ENCODE measurements at places on chromosomes 7 and 10. TPM values are rescaled to one million over a fixed set of nuclear protein-coding genes. Genes with fewer than 3 reads are reported as not detected.

CYP2C19 gene
- total RNA-seq = not detected

SCD gene
- total RNA-seq = 354 TPM

PRKCQ gene
- total RNA-seq = 11.8 TPM

C7orf57 gene
- total RNA-seq = 0.35 TPM

NSMCE4A gene
- 60.5 TPM for total RNA-seq

DNA sequence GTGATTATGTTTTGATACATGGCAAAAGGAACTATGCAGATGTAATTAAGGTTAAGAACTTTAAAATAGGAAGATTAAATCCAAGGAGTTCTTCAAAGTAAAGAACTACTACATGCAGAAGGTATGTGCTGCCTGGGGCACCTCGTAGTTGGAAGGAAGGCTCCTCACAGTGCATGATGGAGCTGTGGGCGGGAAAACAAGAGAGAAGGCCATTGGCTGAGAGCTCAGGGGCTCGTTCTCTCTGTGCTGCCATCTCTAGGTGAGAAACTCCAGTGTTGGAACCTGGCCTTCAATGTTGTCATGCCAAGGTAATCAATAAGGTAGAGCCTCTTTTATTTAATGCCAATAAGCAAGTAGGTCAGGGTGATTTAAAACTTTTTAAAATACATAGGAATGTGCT lies 391.4 kb upstream of the ETV1 start:
- no peak for DNase-seq
- H3K4me1 ChIP-seq = no peaks in the 10 kb centered on the region
- no peak overlapping the region for H3K27ac ChIP-seq
- H3K27me3 ChIP-seq = no peaks in the 10 kb centered on the region
- no peak overlapping the region for H3K4me3 ChIP-seq

- peaks cover 4% of the 10 kb centered on the region for H3K36me3 ChIP-seq
- no peak overlapping the region for H3K4me3 ChIP-seq
- no peak overlapping the region for H3K27ac ChIP-seq
- no peaks in the 10 kb centered on the region for H3K4me1 ChIP-seq
- no peak for DNase-seq
These were observed 349.7 kb upstream of the MBL2 start for GRCh38 chr10:53122281-53122680.

DNA sequence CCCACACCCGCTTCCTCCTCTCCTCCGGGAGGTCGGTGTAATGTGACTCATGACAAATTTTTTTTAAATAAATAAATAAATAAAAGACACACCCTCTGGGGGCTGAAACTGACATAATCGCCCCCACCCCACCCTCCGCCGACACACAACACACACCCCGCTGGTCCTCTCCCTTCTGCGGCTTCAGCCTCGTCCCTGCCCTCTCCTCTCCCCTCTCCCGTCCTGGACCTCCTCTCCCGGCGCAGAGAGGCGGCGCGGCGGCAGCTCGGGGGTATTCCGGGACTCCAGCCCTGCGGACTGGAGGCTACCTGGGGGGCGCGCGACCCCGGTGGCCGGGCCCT lies 686 bp downstream of the ABI1 start:
- H3K4me3 ChIP-seq = peak overlapping the region; percentile 99
- no peaks in the 10 kb centered on the region for H3K27me3 ChIP-seq
- H3K4me1 ChIP-seq = no peaks in the 10 kb centered on the region

DNA sequence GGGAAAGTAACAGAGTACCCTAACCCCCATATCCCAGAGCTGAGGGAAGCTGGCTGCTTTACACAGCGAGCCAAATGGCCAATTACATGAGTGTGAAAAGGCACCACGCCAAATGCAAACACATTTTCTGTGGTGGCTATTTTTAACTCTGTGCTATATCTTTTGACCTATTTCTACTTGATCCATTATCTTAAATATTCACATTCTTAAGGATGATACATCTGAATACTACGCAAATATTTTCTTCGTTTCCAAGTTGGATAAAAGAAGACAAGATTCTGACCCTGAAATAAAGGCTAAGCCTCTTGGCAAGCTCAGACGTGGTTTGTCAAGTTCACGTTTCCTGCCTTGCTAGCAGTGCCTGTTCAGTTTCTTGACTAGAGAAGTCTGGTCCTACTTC lies 146.7 kb upstream of the TMEM196 start:
- no peak overlapping the region for H3K27ac ChIP-seq
- no peaks in the 10 kb centered on the region for H3K27me3 ChIP-seq
- DNase-seq = no peak
- H3K36me3 ChIP-seq = no peaks in the 10 kb centered on the region
- no peaks in the 10 kb centered on the region for H3K4me1 ChIP-seq
- no peak overlapping the region for H3K4me3 ChIP-seq

GRCh38 chr7:49866076-49866735 lies 92.8 kb downstream of the VWC2 start:
- H3K4me1 ChIP-seq = no peaks in the 10 kb centered on the region
- H3K4me3 ChIP-seq = no peak overlapping the region
- H3K36me3 ChIP-seq = peaks cover 2% of the 10 kb centered on the region
- H3K27me3 ChIP-seq = no peaks in the 10 kb centered on the region
- DNase-seq = no peak

DNA sequence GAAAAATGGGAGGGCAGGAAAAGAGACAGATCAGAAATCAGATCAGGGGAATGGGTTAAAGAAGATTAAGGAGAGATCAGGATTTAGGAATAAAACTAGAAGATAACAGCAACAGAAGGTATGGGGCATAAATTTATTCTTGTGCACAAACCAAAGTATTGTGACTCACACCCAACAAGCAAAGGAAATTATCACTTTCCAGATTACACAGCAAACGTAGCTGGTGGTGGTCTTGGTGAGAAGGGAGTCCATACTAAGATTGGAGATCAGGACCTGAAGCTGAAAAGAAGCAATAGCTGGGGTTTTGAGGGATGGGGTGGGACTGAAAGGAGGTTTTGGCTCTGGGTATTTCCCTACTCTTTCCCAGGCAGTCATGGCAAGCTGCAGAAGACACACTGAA lies 3.5 kb upstream of the MYOZ1 start:
- H3K36me3 ChIP-seq = no peaks in the 10 kb centered on the region
- no peak for DNase-seq
- no peak overlapping the region for H3K27ac ChIP-seq
- H3K27me3 ChIP-seq = no peaks in the 10 kb centered on the region

- no peaks in the 10 kb centered on the region for H3K27me3 ChIP-seq
- no peak for DNase-seq
- H3K4me3 ChIP-seq = no peak overlapping the region
- no peaks in the 10 kb centered on the region for H3K36me3 ChIP-seq
These were observed 36.3 kb upstream of the DIP2C start for GRCh38 chr10:725786-726185.

DNA sequence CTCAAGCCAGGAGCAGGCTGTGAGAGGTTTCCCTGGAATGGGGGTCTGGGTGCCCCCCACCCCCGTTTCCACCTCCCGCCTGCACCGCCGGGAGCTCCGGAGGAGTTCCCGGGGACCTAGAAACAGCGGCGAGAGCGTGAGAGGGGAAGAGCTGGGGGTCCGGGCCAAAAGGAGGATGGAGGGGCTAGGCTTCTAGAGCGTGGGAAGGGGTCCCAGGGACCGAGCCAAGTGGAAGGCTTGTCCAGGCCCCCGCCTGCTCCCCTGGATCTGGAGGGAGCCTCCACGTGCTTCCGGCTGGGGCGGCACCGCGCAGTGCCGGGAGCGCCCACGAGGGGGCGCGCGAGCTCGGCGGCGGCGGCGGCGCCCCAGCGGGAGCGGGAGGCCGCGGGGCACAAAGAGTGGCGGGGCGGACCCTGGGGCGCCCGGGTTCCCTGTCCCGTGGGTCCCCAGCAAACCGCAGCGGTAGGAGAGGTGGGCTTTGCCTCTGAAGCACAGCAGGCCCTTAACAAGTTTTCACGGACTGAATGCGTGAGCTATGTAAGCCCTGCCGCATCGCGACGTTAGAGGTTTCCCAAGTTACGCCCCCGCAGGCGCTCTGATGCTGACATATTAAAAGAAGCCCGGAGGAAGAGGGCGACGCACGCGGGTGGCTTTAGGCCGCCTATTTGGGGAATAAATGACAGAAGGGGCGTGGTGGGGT lies 104.4 kb upstream of the LRRC4 start:
- DNase-seq = peak; percentile 71
- H3K36me3 ChIP-seq = 0 out of 2 replicates have a peak, but pooled peaks cover 4% of the 10 kb centered on the region
- H3K27me3 ChIP-seq = peaks cover 9% of the 10 kb centered on the region
- H3K4me1 ChIP-seq = no peaks in the 10 kb centered on the region
- no peak overlapping the region for H3K27ac ChIP-seq
- H3K4me3 ChIP-seq = peak overlapping the region; percentile 69

DNA sequence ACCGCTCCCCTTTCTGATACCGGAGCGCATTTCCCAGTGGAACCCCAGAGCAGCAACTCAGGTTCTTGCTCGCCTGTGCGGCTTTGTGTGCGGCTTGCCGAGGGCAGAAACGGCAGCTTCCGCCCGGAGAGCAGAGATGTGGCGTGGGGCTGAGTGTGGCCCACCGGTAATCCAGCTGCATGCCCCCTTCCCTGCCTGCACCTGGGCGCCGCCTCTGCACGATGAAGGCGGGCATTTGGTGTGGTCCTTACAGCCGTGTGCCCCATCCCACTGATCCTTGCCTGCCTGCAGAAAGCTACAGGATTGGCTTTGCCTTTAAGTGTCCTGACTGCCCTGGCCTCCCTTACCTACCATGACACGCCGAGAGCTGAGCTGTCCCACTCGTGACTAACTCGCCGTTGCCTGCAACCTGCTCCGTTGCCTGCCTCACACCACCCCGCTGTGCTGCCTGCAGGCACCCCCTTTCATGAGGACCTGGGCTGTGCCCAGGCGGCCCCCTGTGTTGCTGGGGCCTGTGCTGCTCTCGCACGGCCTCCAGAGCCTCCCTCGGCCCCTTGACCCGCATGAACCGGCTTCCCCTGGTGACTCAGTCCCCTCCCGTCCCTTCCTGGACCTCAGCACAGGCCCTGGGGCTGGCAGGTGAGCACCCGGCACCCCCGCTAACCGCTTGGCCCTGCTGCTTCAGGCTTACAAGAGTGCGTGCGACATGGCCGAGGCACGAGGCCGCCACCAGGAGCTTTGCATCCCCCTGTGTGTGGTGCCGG lies 48.0 kb downstream of the PITRM1 start:
- DNase-seq = no peak
- H3K4me3 ChIP-seq = no peak overlapping the region
- H3K27ac ChIP-seq = no peak overlapping the region
- no peaks in the 10 kb centered on the region for H3K4me1 ChIP-seq

DNA sequence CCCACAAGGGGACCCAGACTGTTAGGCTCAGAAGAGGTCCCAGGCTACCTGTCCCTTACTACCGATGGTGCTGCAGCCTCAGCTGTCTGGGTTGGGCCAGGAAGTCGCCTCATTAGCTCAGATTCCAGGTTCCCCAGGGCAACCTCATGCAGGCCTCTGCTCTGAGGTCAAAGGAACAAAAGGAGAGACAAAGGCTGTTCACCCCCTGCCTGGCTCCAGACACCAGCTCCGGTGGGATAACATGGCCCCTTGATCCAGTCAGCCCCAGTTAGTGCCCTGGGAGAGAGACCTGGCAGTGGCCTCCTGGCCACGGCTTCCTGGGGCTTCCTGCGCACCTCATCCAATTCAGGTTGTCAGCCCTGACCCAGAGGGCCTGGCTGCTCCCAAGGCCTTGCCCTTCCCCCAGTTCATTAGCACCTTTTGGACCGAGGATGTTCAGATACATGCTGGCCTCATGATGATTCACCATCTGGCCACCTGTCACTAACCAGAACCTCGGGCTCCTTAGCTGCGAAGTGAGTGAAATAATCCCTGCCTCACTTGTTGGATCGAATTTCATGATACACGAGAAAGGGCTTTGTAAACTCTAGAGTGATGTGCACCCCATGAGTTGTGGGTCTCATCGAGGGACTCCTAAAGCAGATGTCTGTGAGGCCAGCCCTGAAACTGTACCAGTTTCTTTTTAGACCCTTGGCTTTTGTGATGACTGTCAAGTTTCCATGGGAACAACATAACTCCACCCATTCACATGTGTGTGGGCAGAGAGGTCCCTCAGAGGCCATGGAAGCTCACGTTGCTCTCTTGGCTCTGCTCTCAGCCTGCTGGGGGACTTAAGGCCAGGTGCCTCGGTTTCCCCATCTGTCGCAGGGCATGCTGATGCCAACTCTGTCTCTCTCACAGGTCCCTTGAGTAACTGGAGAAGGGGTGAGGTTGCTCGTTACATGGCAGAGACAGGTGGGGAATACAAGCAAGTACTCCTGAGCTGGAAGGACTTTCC lies 79.5 kb upstream of the PCBD1 start:
- no peaks in the 10 kb centered on the region for H3K27me3 ChIP-seq
- no peak overlapping the region for H3K4me3 ChIP-seq
- no peak overlapping the region for H3K27ac ChIP-seq
- H3K4me1 ChIP-seq = peaks cover 2% of the 10 kb centered on the region
- peaks cover 3% of the 10 kb centered on the region for H3K36me3 ChIP-seq
- DNase-seq = peak; percentile 34

DNA sequence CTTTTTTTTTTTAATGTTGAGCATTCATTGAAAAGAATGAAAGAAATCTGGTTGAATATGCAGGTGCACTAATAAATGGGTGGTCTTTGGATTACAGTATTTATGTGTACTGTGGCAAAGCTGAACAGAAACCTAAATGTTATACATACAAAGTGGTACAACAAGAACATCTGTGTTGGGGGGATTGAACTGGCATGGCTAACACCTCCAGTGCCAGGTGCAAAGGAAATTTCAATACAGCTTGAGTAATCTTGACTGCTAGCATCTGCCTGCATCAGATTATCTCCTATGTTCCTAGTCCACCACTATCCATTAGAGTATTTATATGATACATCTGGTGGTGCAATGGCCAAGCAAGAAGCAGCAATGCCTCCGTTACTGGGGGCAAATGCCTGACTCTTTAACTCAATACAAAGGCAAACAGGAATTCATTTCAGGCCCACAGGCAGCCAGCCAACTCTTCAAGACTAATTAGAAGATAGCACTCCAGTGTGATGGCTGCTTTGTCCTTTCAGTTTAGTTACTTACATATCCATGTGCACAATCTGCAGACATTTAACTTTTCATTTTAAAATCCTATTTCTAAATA lies 220.5 kb upstream of the ETV1 start:
- H3K27ac ChIP-seq = no peak overlapping the region
- no peak overlapping the region for H3K4me3 ChIP-seq
- no peaks in the 10 kb centered on the region for H3K4me1 ChIP-seq

- H3K4me3 ChIP-seq = no peak overlapping the region
- no peak overlapping the region for H3K27ac ChIP-seq
- H3K36me3 ChIP-seq = peaks cover 17% of the 10 kb centered on the region
- no peaks in the 10 kb centered on the region for H3K4me1 ChIP-seq
These were observed 74.7 kb upstream of the PFKP start for GRCh38 chr10:2992401-2993198.

GRCh38 chr10:317271-317769 lies 182.1 kb downstream of the ZMYND11 start:
- DNase-seq = no peak
- H3K4me1 ChIP-seq = no peaks in the 10 kb centered on the region
- no peaks in the 10 kb centered on the region for H3K27me3 ChIP-seq
- H3K27ac ChIP-seq = no peak overlapping the region

- no peak overlapping the region for H3K4me3 ChIP-seq
- H3K4me1 ChIP-seq = no peaks in the 10 kb centered on the region
- no peak overlapping the region for H3K27ac ChIP-seq
- no peaks in the 10 kb centered on the region for H3K27me3 ChIP-seq
- no peak for DNase-seq
- H3K36me3 ChIP-seq = no peaks in the 10 kb centered on the region
These were observed 1.8 kb downstream of the PRF1 start for GRCh38 chr10:70600512-70601395.

GRCh38 chr7:37438906-37439652 lies 9.6 kb downstream of the ELMO1 start:
- DNase-seq = no peak
- H3K27ac ChIP-seq = no peak overlapping the region
- no peak overlapping the region for H3K4me3 ChIP-seq
- H3K36me3 ChIP-seq = no peaks in the 10 kb centered on the region
